Esophagus squamous epithelium (tissue), 5 donors: ENCODE measurements at places on chromosomes 6 and 20.

DNA sequence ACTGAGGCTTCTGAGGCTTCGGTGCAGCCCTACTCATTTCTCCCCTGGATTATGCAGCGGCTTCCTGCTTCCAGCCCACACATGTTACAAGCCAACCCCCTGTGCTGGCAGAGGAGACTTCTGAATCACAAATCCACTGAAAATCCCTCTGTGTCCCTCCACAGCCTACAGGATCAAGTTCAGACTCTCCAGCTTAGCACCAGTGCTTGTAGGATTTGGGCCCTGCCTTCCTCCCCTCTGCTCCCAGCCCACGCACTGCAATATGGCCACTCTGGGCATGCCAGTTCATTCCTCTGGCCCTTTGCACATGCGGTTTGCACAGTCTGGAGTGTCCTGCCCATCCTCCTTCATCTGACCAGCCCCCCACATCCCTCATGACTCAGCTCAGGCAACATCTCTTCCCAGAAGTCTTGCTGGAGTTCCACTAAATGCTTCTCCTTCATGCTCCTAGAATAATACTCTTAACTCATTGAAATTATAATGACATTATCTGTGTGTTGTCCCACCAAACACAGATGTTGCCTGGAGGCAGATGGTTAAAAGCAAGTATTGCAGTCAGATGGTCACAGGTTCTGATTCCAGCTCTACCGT lies 15.9 kb upstream of the MDGA1 start:
- DNase-seq: no peak

DNA sequence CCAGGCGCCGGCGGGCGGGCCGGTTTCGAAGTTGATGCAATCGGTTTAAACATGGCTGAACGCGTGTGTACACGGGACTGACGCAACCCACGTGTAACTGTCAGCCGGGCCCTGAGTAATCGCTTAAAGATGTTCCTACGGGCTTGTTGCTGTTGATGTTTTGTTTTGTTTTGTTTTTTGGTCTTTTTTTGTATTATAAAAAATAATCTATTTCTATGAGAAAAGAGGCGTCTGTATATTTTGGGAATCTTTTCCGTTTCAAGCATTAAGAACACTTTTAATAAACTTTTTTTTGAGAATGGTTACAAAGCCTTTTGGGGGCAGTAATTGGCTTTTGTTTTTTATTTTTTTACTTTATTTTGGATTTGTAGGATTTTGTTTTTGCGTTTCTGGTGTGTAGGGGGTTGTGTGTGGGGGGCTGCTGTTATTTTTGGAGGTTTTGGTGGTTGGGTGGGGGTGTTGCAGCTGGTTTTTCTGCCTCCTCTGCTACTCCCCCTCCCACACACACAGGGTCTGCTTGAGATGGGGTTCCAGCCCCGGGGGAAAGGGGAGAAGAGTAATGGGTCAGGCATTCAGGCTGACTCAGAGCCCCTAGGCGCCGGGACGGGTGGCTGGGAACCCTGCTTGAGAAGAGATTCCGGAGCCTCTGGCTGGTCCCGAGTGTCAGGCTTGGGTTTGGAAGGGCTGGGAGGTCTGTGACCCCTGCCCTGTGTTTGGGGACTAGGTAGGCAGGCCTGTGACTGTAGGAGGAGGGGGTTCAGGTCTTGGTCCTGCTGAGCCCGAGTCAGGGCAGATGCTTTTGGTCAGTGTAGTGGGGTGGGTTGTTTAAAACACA lies 2.0 kb downstream of the CEBPB start:
- no peak for DNase-seq

DNA sequence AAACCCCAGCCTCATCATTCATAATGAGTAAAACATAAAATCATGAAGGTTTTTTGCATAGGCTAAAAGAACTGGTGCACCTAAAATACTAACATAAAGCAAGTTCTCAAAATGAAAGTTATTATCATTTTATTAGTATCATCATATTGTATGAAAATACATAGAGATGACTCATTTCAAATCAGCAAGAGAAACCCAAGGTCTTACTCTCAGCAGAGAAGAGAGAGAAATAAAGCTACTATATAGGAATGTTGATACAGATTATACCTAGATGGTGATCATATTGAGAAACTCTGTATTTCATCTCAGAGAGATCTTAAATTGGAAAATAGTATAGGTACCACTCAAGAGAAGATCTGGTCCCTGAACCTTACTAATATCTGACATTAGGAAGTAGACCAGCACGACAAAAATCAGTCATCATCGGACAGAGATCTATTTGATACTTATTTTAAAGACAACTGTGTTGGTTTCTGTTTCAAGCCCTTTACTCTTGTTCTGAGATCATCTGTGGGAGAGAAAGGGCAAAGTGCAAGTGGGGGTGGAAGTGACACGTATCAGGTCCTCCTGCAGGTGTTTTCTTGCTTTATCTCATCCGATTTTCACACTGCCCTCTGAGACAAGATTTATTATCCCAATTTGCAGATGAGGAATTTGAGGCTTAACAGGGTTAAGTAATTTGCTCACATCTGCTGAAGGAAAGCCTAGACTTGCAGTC lies 532.3 kb downstream of the MAFB start:
- DNase-seq: no peak

DNA sequence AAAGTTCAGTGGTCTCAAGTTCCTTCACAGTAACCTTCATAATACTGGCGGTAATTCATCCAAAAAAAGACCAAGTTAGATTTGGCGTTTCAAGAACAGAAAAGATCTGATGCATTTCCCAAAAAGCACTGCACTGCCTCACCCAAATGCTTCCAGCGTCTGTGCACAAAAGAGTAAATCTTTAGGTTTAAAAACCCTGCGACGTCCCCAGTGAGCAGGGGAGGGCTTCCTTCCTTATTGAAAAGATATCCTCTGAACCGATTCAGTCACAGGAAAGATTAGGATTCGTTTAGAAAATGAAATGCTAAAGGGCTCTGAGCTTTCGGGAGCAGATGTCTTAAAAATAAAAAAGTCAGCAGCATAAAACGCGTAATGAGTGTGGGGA lies 654 bp downstream of the TBC1D7 start:
- DNase-seq: no peak

DNA sequence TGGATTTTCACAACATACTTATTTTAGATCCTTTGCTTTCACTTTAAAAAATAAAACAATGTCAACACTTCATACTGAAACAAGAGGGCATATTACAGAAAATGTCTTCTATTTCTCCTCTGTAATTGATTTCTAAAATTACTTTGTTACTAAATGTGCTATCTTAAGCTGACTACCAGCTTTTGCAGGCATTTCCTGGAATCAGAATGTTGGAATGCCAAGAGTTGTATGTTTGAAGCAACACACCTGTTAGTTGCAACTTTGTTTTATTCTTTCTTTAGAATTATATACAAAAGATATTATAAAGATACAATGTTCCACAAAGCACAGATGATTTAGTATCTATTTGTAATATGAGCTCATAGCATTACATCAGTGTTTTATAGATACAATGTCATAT lies 62.5 kb upstream of the TMEM170B start:
- DNase-seq: no peak

GRCh38 chr20:58905236-58905635 lies 52.7 kb downstream of the GNAS start:
- DNase-seq: no peak

GRCh38 chr6:24283043-24283985 lies 74.5 kb downstream of the DCDC2 start:
- DNase-seq: no peak

- DNase-seq: no peak
Observed at GRCh38 chr6:140985679-140986275, 1146.9 kb upstream of the GJE1 start.

DNA sequence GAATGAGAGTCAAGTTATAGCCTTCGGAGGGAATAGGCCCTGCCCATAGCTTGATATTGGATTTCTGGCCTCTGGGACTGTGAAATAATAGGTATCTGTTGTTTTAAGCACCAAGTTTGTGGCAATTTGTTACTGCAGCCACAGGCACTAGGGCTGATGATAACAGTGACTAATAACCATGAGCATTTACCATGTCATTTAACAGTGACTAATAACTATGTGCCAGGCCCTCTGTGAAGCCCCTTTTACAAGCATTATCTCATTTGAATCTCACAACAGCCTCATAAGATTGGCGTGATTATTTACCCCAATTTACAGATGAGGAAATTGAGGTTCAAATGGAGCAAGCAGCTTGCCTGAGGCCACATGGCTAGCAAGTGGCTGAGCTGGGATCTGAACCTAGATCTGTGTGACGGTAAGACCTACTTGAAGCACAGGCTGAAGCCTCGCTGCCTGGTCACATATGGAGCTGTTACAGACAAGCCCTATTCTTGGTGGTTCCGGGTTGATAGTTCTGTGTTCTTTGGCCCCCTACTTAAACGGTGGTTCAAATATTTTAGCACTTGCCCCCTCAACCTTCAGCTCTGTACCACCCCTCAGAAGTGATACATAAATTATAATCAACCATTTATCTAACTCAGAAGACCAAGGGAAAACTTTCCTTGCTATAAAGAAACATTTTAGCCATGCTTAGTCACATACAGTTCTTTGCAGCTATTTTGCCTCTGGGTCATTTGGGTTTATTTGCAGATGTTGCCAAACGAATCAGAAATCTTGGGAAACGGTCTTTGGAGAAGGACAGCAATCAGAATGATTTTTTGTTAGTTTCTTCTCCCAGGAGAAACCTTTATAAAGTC lies 98.3 kb downstream of the ELOVL5 start:
- no peak for DNase-seq

DNA sequence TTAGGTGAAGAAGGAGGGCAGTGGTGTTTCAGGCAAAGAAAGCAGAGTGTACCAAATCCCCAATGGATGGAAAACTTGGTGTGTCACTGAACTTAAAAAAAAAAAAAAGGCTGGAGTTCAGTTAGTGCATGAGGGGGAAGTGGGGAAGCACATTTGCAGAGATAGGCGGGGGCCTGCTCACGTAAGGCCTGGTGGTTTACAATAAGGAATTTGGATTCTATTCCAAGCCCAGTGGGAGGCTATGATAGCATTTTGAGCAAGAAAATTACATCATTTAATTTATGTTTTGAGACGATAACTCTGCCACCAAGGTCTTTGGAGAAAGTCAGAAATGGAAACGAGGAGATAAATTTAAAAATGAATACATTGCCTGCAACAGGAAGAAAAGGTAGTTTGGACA lies 225.5 kb downstream of the EYA4 start:
- DNase-seq: no peak

GRCh38 chr6:43009124-43009523 lies 4.6 kb downstream of the MEA1 start:
- no peak for DNase-seq
